ENCODE measurements at places on chromosomes 3 and 15. TPM values are rescaled to one million over a fixed set of nuclear protein-coding genes. Genes with fewer than 3 reads are reported as not detected.

Gene CCDC39
- total RNA-seq = not detected

Gene PBRM1
- 117 TPM for total RNA-seq

Gene COL6A5
- total RNA-seq = not detected

Gene ASB14
- not detected for total RNA-seq

Gene DAPK2
- total RNA-seq = 49.8 TPM

Gene SLITRK3
- total RNA-seq = 0.19 TPM

Gene TEX55
- total RNA-seq = not detected

Gene STAC
- total RNA-seq = 1.1 TPM

DNA sequence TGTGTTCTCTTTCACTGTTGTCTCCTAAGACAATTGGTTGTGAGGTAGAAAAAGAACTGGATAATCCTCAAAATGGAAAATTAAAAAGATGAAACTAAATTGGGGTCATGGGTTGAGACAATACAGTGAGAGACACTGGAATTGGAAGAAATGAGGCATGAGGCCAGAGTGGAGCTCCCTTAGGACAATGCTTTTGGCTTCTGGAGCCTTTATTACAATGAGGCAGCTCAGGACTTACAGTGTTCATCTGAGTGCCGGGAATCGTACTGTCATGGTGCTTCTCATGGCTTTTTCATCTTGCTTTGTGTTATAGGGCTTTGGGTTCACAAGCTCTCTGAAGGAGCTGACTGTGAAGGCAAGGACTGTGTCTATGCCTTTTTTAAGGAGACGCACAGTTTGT is 293.5 kb downstream of the SOX2 start:
- DNase-seq = no peak

DNA sequence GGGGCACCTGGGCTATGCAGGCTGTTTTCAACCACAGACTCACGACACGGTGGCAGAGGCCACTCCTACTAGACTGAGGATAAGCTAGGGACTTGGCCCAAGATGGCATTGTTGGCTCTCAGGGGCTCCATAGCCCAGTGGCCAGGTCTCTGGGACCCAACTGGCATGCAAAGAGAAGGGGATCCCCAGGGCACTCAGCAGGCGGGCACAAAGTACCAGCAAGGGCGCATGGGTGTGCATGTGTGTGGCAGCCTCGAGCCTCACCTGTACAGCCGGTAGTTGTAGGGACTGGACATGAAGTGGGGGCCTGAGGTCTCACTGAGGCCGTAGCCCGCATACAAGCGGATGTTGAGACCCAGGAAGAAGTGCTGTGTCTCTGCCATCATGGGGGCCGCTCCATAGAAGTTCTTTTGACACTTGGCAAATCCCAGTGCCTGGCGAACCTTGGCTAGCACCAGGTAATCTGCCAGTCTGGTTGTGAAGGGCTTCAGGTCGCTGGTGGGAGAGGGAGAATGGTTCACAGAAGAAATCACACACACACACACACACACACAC is 30.2 kb downstream of the IDH3A start:
- DNase-seq = no peak

DNA sequence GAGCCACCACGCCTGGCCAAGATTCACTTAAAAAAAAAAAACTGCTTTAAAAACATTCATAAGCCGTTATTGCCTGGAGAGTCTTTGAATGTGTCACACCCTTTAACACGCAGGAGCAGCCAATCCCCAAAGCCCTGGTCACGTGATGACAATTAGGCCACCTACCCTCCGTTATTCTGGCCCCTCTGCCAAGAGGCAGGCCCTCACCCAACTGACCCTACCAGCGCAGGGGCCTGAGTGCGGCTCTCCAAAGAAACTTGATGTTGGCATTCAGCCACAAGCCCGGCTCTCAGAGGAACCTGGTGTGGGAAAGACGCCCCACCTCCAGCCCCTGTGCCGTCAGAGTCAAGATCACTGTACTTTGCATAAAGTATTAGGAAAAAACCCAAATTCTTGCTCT is 11.6 kb upstream of the MUC4 start:
- no peak for DNase-seq

GRCh38 chr15:89119489-89120478 is 31.5 kb downstream of the ABHD2 start:
- no peak for DNase-seq

- no peak for DNase-seq
Observed at GRCh38 chr3:128473737-128474136, 7.0 kb upstream of the DNAJB8 start.

GRCh38 chr3:169676925-169677537 is 13.5 kb upstream of the MECOM start:
- DNase-seq = no peak

DNA sequence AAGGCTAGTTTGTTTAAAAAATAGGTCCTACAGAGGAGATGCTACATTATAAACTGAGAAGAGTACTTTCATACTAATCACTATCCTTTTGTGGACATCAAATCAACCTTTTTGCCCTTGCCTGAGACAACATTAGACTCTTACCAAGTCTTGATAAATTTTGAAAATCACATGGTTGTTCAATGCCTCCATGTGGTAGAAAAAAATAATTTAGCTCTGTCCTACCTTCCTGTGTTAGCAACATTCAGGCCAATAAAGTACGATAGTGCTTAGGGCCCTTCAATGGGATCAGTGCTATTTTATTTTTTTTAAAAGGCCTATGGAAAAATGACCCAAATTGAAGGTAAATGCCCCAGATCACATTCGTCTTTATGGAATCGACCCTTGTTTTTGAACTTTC is 5.0 kb upstream of the UBE2E1 start:
- no peak for DNase-seq

- DNase-seq = no peak
Observed at GRCh38 chr3:162971715-162972114, 1475.1 kb downstream of the OTOL1 start.

- DNase-seq = peak; percentile 56
Observed at GRCh38 chr15:74889883-74890664, at the start of gene MPI. Gene MPI, plus strand, starts transcription at chr15:74890042. Its CDS starts 32 bp downstream, at chr15:74890074.

Measured in omental fat pad (tissue), 4 donors.